ENCODE measurements at places on chromosomes 11 and 22.

GRCh38 chr11:117816151-117816741, 8.3 kb downstream of the FXYD2 start:
- no peak for DNase-seq

- DNase-seq = no peak
Measured at GRCh38 chr11:2084721-2085120, 54.5 kb downstream of the IGF2 start.

GRCh38 chr11:28834877-28835276, 726.7 kb downstream of the METTL15 start:
- DNase-seq = no peak

- peak; percentile 31 for DNase-seq
Measured at GRCh38 chr22:27987557-27987956, 68.5 kb upstream of the PITPNB start.

- no peak for DNase-seq
Measured at GRCh38 chr11:118205606-118206378, 19.0 kb downstream of the JAML start.

DNA sequence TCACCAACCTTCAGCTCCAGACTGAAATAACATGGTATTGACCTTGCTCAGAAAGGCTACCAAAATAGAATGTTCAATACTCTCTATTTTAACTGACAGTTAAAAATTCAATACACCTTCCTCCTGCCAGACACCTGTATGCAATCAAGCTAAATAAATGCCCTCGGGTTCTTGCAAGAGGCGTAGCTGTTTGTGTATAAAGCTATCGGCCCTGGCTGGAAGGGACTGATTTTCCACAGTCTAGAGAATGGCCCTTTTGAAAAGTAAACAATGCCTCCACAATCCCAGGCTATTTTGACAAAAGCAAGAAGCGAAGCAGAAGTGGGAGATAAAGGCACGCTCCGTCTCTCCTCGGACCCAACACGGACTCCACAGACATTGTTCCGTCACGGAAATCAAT, 791.2 kb downstream of the BRD1 start:
- no peak for DNase-seq

- no peak for DNase-seq
Measured at GRCh38 chr11:788953-789940, 643 bp downstream of the CEND1 start.

GRCh38 chr11:42462558-42463310, 849.1 kb upstream of the API5 start:
- no peak for DNase-seq

DNA sequence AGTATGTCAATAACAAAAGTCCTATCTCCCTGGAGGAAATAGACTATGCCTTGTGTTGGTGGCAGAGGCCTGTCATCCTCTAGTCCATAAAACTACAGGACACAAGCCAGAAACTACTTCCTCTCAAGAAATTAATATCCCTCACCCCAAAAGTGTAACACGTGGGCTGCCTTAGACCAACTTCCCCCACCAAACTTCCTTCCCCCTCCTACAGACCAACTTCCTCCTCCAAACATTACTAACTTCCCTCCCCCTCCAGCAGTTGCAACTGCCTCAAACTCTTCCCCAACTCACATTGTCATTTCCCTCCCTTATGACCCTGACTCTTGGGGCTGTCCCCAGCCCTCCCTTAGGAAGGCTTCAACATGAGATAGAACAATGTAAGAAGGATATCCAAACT, 6.3 kb downstream of the OR52K2 start:
- peak; percentile 55 for DNase-seq

- no peak for DNase-seq
Measured at GRCh38 chr11:103877221-103877620, 159.2 kb upstream of the DDI1 start.

DNA sequence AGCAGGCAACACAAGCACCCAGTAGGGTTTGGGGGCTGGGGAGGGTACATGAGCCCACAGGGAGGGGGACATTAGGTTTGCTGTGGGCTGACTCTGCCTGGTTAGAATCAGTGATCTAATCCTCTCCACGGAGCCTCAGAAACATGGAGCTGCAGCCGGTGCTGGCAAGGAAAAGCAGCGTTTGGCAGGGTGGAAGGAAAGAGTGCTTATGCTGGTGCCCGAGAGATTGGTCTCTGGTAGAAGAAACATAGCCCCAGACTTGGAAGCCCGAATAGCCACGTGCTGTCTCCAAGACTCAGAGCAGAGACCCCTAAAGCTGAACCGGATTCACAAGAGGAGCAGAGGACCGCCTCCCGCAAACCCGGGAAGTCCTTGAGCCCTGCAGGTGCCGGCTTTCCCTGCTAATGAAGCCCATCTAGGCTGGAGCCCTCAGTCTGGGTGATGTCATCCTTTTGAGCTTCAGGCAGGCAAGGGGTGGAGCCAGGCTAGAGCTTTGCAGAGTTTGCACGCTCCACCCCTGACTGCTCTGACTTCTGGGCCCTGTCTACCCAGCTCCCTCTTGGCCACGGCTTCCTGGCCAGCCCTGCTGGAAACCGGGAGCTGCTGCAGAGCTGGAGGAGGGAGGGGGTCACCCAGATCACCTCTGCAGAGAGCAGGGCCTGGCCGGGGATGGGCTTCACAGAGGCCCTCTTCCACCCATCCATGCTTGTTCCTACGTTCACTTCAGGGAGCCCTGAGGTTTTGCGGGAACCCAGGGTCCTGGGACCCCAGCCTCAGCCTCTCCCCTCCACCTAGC, 35.0 kb upstream of the JAM3 start:
- peak; percentile 66 for DNase-seq
